Bladder microvascular endothelial cell (primary cell): ENCODE measurements at places on chromosomes 4 and X. TPM values are rescaled to one million over a fixed set of nuclear protein-coding genes. Genes with fewer than 3 reads are reported as not detected.

The SUPT20HL2 gene
- not detected in 2 replicates for total RNA-seq

The CYP2U1 gene
- 3.4 and 7.4 TPM in 2 replicates for total RNA-seq

The RIPPLY1 gene
- not detected in 2 replicates for total RNA-seq

The LIMCH1 gene
- 41.9 and 57.3 TPM in 2 replicates for total RNA-seq
